Stimulated activated CD4-positive, alpha-beta T cell treated with anti-CD3 and anti-CD28 coated beads, Interleukin-12 subunit alpha, Interleukin-12 subunit beta, amount 100 ng/mL, for 24 hours (primary cell): ENCODE measurements at places on chromosomes 5 and 9.

DNA sequence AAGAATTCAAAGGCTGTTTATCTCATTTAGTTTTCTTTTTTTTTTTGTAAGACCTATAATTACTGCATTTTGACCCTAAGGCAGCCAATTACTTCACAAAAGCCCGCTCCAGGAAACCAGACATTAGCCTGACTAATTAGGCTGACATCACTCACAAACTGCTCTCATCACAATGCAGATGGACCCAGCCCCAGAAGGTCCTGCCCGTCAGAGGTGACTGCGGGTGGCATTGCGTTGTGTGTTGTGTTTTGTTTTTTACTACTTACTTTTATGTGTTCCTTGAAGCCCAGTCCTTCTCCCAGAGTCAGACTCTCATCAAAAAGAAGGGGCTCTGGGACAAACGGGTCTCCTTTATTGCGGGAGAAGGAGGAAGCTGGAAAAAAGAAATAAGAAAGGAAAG, 172.2 kb downstream of the HSD17B3 start:
- DNase-seq, result no peak

DNA sequence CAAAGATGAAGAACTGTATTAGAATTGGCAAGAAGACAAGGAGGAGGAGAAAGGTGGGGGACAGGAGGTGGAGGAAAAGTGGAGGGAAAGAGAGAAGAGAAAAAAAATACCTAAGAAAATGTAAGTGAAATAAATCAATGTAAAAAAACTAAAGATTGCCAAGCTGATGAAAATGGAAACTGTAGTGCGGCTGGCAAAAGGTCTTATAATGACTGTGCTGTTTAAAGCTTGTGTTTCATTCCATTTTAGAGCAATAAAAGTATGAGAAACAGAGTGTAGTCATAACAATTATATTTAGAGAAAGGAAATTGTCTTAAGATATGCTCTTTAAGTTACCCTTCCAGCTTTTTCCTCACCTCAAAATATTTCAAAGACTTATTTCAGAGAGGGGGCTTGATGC, 670.5 kb upstream of the SEMA6A start:
- no peak for DNase-seq

- no peak for DNase-seq
These were observed 4.8 kb upstream of the CEL start for GRCh38 chr9:133057006-133057405.

GRCh38 chr9:128819716-128820664, 1.7 kb downstream of the ENDOG start:
- DNase-seq, result no peak

DNA sequence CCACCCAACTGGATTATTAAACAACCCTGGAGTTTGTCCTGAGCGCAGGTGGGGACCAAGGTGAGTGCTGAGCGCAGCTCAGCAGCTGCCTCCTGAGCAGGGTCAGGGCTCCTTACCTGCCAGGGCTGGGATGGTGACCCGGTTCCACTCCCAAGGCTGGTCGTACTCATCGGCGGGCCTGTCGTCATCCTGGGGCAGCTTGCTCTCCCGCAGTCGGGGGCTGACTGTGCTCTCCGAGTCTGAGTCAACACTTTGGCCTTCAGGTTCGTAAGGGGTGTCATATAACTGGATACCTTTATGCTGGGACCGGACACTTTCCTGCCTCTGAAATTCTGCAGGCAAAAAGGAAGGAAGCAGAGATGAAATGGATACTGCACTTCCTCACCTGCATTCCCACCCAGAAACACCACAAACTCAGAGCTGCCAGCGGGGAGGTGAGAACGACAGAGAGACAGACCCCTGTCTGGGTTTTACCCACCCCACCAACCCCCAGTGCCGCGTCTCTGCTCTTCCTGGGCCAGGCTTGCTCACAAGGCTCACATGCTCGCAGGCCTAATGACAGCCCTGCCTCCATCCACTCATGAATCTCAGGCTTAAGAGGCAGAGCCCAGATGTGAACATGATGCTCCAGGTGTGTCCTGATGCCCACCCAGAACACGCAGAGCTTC, 70.7 kb upstream of the SLC25A51 start:
- DNase-seq, result no peak

DNA sequence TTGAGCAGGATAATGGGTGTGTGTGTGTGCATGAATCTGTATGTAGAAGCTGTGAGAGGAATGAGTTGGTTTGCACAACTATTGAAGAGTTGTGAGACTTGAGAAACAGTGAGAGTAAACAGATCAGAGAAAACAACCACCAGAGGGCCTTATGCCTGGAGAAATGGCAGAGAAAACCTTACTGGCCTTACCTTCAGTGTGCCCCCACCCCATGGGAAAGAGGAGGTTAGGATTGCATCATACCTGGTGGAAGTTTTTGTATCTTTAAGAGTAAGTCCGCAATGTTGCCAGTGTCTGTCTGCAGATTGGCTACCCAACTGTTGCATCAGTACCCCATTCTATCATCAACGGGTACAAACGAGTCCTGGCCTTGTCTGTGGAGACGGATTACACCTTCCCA, 1909.4 kb upstream of the WWC1 start:
- no peak for DNase-seq

GRCh38 chr5:179868541-179868940, 9.9 kb upstream of the MRNIP start:
- DNase-seq, result no peak

DNA sequence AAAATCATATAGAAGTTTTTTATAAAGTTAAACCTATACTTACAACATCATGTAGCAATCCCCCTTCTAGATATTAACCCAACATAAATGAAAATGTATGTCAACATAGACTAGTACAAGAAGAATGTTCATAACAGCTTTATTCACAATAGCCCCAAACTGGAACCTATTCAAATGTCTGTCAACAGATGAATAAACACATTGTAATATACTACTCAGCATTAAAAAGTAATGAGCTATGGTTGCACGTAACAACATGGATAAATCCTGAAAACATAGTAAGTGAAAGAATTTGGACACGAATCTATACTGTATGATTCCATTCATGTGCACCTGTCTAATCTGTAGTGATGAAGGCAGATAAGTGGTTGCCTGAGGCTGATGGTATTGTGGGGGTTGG, 73.9 kb downstream of the CSNK1G3 start:
- no peak for DNase-seq

GRCh38 chr9:28014212-28014611, 440.9 kb upstream of the C9orf72 start:
- no peak for DNase-seq

DNA sequence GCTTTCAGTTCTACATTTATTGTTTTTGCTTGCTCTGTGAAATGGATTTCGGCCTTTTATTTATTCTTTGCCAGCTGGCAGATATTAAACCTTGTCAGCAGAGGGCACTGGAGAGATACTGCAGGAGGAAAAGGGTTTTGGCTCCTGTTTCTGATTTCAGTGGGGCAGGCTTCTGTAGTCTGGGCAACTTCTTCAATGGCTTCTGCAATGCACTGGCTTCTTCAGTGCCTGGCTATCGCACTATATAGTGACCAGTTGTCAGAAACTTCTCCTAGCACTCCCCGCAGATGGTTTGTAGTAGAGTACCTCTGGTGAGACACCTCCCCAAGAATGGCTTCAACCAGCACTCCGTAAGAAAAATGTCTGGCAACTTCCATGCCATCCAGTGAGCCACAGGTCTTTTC, 3.2 kb upstream of the NFX1 start:
- no peak for DNase-seq

- no peak for DNase-seq
These were observed 344.5 kb downstream of the PRR16 start for GRCh38 chr5:120808606-120809005.

DNA sequence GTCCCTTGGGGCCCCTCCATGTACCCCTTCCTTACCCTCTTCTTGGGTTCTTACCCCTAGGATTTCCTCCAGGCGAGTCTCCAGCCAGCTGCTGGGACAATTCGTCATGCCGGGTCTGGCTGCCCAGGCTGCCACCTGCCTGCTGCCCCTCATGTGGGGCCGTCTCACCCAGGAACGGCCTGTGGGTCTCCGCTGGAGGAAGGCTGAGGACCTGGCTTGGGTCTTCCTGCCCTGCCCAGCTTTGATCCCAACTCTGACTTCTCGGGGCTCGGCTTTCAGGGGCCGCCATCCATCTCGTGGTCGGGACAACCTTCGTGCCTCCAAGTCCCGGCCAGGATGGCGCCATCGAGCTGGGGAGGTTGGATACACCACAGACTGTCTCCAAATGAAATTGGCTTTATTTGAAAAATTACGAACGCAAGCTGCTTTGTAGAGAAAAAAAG, 38.1 kb downstream of the HMCN2 start:
- DNase-seq, result no peak

GRCh38 chr9:134922932-134923240, 5.2 kb upstream of the FCN1 start:
- no peak for DNase-seq

- no peak for DNase-seq
These were observed 52.2 kb downstream of the DROSHA start for GRCh38 chr5:31479706-31480105.

DNA sequence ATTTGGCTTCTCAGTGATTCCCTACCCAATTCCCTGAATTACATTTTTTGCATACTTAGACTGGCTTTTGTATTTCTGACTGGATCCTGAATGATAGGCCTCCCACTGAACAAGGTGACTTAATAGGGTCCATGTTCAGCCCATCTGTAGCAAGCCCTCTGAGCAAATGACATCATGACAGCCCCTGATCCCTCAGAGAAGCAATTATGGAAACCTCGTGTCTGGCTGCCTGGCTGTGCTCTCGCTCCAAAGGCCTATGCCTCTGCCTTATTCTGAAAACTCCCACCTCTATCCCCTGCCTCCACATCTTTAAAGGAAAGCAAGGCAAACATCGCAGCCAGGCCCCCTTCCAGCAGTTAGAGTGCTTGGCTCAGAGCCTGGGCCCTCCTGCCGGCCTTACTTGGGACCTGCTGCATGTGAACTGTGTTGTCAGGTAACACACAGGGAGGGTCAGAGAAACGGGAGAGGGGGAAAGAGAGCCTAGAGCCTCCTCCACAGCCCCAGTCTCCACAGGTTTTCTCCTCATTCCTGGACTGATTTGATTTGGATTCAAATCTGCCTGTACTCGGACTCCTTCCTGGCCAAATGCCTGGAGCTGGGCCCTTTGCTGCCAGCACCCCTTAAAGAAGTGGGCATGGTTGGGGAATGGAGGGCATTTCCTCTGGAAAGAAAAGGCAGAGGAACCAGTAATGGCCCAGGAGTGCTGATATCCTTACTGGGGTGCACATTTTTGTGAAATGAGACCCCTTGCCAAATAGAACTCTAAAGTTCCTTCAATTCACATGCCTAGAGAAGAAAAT, 3.8 kb downstream of the DCANP1 start:
- no peak for DNase-seq

GRCh38 chr5:134439210-134439654, 27.6 kb upstream of the CDKN2AIPNL start:
- DNase-seq, result no peak

- DNase-seq, result no peak
These were observed 6.6 kb upstream of the PRXL2C start for GRCh38 chr9:96661711-96662110.

GRCh38 chr9:78691542-78691941, 394.6 kb downstream of the PSAT1 start:
- no peak for DNase-seq

DNA sequence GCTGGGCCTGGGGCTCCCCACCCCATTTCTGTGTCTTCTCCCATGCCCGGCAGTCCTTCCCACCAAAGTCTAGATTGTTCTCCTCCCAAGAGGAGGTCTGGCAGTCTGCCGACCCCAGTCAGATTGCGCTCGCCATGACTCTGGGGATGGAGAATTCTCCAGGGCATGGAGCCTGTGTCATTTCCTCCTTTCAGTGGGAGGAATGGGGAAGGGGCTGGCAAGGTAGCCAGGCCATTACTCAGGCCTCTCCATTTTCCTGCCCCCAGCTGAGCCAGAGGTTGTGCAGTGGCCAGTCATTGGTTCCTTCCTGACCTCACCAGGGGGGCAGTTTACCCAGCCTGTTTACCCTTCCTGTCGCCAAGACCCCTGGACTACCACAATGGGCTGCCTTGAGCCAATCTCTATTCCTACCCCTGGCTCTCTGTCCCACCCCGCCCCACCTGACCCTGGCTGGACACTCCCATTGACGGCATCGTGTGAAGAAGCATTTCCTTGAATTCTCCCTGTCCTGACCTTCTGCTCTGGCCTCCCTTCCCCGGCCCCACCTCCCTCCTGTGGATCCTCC, 628 bp downstream of the SYNPO start:
- no peak for DNase-seq

DNA sequence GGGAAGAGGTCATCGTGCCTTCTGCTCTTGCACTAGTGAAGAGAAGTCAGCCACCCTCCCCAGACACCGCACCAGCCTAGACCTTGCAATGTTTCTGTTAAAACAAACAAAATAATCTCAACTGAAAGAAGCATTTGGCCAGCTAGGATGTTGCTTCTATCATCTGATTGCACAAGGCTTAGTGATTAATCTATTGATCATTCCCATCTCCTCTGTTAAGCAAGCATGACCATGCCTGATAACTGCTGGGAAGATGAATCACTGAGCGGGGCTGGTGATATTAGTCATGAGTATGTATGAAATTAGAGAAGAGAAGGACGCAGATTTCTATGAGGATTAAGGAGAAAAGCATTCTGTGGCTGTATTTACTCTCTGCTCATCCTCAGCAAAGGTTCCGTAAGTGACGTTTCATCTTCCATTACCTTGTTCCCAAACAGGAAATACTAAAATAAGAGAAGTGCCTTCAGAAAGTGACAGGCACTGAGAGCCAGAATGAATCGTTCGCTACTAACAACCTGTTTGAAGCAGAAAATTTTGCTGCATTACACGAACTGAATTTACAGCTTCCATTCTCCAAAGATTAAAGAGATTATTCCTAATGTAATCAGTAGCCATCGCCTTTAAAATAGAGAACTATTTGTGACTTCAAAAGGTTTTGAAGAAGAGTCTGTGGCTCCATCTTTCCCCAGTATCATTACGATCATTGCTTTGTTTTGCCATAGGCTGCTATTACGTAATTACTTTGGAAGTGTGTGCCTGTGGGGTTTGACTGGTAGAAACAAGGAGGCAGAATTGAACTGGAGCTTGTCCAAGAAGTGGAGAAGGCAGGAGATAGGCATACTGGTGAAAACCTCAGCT, 219.1 kb downstream of the MED10 start:
- no peak for DNase-seq
